ENCODE measurements at places on chromosomes 11 and 22.

DNA sequence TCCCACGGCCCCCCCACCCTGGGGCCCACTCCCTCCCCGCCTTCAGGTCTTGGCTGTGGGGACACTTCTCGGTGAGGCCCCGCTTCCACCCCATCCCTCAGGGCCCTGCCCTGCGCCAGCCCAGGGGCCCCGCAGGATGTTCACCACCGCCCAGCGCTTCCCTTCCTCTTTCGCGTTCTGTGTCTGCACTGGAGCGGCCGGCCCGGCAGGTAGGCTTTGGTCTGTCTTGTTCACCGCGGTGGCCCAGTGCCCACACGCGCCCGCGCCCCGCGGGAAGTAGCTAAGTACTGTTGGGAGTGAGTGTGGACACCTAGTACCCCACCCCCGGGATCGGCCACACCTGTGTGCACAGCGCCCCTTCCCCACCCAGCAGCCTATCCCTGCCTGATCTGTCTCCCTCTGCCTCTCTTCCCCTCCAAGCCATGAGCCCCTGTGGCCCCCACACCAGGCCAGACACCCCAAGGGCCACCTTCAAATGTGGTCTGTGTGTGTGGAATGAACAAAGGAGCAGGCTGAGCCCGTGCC is 85.4 kb downstream of the WNT7B start:
- no peak for DNase-seq

GRCh38 chr22:47160781-47161520 is 398.5 kb downstream of the TBC1D22A start:
- no peak for DNase-seq

DNA sequence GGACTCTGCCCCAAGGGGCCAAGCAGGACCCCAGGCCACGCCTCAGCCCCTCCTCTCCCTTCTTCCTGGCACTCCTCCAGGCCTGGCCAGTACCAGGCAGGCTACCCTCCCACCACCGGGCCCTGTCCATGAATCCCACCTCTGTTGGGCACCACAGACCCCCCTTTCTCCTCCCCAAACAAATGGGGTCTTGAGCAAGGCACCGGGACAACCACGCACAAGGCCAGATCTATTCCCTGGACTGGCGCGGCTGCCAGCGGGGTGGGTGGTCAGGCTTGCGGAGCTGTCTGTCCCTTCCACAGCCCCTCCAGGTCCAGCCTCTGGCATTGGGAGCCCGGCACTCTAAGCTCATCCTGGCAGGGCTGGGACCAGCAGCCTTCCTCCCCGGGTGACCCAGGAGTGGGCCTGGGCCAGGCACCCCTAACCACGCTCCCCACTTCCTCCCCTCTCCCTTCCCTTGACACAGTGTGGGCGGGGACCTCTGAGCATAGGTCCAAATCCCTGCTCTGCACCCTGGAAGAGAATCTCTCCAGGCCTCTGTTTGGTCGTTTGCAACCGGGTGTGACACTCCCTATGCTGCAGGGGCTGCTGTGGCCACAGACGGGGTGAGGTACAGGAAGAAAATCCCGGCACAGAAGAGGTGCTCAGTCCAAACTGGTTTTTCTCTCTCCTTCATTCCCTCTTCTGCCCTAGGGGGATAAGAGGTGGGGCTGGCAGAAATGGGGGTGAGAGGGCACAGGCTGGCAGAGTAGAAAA is 14.6 kb downstream of the ELFN2 start:
- DNase-seq = no peak

- no peak for DNase-seq
Observed at GRCh38 chr11:46559815-46560214, 34.0 kb downstream of the AMBRA1 start.

GRCh38 chr11:103396237-103396636 is 287.0 kb downstream of the DYNC2H1 start:
- no peak for DNase-seq

DNA sequence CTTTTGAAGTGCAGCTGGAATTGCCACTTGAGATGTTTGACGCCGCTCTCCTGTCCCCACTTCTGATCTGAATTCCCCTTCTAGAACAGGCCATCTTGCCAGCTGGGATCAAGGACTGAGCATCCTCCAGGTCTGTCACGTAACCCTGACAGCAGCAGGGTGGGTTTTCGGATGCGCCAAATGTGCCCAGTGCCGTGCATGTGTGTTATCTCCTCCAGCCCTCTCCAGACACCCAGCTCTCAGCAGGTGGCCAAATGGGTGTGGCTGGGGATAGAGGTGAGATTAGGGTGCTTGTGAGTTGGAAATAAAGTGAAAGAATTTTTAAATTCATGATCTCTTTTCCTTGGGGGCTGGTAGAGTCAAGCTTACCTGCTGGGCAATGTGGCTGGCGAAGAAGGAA is 3.3 kb downstream of the OSBP2 start:
- no peak for DNase-seq

DNA sequence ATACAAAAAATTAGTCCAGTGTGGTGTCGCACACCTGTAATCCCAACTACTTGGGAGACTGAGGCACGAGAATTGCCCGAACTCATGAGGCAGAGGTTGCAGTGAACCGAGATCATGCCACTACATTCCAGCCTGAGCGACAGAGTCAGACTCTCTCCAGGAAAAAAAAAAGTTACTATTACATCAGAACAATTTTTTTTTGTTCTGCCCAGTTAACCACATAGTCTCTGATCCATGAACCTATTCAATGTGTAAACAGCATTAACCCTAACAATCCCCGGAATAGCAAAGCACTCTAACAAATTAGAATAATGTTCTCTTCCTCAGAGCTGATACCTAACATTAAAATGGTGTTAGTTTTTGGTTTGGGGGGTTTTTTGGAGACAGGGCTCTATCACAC is 4.6 kb downstream of the NARS2 start:
- DNase-seq = no peak
